ENCODE measurements at places on chromosomes 2 and 18.

- no peak for DNase-seq
Observed at GRCh38 chr2:56465491-56465890, 281.7 kb downstream of the CCDC85A start.

DNA sequence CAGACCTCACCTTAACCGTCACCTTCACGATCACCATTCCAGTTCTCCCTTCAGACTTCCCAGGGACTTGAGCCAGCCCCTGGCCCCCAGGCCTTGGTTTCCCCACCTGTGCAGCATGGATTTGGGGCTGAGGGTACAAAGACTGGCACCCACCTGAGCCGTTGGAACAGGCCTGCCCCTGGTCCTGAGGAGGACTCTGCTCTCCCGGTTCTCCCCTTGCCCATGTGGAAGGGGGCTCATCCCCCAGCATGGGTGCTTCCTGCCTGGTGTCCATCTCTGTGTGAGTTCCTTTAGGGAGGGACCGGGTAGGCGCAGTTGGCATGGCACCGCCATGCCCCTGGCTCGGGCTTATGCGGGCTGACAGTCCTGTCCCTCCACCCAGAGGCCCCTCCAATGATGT is 10.9 kb upstream of the GPR35 start:
- no peak for DNase-seq

GRCh38 chr2:146986161-146986560 is 858.7 kb upstream of the ACVR2A start:
- DNase-seq: no peak

DNA sequence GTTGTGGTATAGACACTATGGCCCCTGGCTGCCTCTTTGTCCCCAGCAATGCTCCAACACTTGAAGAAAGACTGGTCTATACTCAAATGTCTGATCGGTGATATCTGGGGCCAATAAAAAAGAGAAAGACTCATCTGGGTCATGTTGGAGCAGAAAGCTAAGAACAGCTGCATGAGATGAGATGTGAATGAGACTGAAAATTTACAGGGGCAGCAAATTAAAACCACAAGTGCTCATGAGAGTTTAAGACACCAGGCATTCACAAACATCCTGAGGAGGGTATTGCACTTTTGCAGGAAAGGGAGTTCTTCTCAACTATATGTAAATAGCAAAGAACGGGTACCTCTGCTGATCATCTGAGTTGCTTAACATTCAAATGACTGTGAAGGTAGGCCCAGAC is 36.3 kb downstream of the MAIP1 start:
- no peak for DNase-seq

DNA sequence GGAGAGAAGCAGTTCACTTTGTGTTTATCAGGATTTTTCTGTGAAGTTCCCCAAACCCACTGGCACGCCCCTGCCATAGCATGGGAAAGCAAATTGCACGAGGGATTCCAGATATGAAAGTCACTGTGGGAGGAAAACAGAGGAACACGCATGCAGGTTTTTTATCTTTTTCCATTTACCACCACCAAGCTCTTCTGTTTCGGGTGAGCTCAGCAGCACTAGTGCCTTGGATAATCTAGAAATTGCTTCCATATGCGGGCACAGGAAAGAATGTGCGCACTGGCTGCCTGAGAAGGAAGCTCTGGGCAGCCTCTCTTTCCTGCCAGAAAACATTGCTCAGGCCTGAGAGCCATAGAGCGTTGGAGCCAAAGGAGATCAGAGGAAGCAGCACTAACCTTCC is 65.9 kb upstream of the WIPF1 start:
- DNase-seq: no peak

DNA sequence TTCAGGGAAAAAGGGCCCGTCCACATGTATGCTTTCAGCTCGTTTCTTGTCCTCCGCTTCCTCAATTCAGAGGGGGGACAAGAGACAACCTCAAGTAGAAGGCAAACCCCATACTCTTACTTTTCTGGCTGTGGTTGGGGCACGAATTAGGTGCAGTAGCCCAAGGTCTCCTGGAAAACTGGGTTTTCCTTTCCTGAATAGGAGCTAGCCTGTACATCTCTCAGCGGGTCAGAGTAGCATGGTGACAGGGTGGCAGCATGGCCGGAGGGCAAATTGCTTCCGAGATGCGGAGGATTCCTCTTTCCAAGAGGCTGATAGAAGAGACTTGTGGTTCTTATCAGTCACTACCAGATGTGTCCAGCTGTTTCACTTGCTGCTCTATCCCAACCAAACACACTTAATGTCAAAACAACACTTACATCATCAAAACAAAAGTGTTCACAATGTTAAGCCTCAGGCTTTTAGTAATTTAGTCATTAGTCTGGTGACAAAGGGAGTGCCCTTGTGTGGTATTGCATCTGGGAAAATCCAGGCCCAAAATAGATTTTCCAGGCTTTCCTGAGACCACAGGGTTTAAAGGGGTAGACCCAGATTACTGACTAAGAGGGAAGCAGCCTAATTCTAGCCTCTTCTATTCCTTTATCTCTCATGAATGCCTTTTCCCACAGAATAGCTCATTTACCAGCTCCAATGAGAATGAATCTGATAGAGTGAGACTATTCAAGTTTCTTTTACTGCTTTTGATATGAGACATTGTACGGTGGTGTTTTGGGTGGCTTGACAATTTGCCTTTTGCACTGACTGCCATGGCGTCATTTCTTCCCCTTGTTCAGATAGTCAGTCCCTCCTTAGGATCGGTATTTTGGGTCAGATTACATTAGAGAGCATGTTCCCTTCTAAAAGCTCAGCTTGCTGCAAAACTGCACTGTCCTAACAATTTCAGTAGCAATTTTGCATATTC is 162.0 kb downstream of the LTBP1 start:
- DNase-seq: no peak

DNA sequence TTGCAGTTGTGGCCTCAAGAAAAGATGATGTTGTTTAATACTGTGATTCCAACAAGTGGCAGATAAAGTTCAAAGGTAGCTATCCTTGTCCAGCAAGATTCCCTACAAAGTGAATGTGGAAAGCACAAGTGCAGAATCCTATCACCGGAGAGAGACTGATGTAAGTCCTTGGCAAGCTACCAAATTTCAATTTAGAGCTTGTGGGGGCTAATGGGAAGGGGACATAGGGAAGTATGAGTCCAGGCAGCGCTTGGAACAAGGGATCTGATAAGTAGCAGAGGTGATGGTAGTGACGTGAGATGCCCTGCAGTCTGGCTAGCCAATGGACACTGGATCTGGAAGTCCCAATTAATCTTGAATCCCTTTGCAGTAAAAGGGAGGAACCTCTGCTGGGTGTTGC is 165.2 kb upstream of the DTNA start:
- DNase-seq: no peak

GRCh38 chr2:128726236-128726635 is 407.6 kb upstream of the HS6ST1 start:
- DNase-seq: no peak

DNA sequence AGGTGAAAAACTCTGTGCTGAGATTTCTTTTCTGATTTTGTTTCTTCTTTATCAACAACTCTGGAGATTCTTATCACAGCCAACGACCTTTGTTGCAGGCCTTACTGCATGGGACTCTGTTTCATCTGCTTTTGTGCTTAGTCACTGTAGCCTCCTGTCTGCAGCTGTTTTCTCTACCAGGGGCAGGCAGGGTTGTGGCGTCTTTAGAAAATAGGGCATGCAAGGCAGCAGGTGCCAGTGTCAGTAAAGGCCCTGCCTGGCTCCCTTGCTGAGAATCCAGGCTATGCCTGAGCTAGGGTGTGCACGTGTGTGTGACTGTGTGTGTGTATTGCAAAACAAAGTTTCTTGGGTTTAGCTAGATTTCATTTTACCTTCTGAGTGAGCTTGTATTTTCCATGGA is 14.6 kb upstream of the SLC9A2 start:
- no peak for DNase-seq

GRCh38 chr18:13442451-13442850 is 223.9 kb downstream of the LDLRAD4 start:
- DNase-seq: no peak

DNA sequence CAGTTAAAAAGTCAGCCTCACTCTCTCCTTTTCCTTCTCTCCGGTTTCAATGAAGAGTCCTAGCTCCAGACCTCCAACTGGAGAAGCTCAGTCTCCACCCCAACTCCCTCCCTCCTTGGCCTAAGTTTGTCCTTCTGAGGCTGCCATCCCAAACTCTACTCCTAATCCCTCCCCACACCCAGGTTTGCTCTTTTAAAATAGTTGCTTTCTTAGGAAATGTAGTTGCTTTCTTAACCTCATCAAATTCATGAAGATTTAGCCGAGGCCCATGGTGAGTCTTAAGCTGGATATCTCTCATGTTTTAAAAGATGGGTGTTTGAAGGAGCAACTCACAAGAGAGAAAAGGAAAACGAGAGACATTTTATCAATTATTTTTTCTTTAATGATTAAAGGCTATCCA is 937 bp upstream of the LANCL1 start:
- DNase-seq: peak; percentile 9

DNA sequence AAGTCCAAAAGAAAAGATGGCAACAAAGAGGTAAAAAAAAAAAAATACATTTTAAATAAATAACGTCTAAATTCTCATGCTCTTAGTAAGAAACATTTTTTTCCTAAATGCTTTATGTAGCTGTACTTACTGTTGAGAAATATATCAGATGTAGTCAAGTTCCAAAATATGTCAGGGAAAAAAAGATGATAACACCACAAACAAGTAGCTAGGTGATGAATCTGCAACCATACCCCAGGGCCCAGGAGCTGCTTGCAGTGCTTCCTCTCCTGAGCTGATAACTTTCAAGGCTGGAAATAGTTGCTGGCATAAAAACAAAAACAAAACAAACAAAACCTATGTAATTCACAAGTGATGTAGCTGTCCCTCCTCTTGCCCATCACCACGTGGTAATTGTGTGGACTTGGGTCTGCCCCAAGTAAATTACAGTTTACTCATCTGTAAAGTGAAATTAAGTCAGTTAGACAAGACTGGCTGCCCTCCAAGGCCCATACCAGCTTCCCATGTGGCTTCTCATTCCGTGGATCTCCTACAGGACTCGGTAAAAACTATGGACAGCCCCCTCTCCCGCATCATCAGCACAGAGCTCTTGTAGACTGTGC is 82.6 kb downstream of the SP100 start:
- no peak for DNase-seq

GRCh38 chr2:54053830-54054229 is 61.6 kb upstream of the ACYP2 start:
- peak; percentile 15 for DNase-seq

DNA sequence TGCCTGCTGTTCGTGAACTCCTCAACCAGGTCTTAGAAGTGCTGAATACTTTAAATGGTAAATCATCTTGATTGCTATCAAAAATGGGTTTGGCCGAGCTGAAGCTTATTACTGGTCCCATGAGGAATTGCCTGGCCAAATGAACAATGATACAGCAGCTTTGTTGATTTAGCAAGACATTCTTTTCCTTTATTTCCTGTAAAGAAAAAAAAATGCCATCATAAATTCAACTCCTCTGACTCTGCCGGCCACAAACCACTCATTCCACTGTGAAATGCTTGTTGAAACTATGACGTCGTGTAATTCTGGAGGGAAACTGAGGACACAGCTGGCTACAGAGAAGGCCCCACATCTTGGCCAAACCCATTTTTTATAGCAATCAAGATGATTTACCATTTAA is 74.2 kb upstream of the ID2 start:
- DNase-seq: no peak

Measured in activated CD4-positive, alpha-beta T cell treated with anti-CD3 and anti-CD28 coated beads, Interleukin-2, Interleukin-4, amounts not matched to agents 100 ng/mL and 50 ng/mL, durations not matched to agents 16 hours and 8 hours (primary cell).